ENCODE measurements at places on chromosomes 3 and 15.

DNA sequence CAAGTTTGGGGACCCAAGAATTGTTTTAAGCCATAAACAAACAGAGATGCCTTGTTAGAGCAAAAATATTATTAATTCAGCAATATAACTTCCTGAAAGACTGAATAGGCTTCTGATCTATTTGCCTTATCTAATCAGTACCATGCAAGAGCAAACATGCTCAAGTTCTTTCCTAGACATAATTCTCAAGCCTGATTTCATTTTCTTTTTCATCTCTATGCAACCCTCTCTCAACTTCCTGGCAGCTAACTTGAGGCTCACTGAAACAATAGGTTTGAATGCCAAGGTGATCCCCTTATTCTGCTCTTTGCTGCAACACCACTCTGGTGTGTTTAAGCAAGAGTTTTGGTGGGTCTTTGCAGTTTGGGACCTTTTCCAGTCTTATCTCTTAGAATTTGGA lies 230.9 kb upstream of the CD96 start:
- DNase-seq = no peak

DNA sequence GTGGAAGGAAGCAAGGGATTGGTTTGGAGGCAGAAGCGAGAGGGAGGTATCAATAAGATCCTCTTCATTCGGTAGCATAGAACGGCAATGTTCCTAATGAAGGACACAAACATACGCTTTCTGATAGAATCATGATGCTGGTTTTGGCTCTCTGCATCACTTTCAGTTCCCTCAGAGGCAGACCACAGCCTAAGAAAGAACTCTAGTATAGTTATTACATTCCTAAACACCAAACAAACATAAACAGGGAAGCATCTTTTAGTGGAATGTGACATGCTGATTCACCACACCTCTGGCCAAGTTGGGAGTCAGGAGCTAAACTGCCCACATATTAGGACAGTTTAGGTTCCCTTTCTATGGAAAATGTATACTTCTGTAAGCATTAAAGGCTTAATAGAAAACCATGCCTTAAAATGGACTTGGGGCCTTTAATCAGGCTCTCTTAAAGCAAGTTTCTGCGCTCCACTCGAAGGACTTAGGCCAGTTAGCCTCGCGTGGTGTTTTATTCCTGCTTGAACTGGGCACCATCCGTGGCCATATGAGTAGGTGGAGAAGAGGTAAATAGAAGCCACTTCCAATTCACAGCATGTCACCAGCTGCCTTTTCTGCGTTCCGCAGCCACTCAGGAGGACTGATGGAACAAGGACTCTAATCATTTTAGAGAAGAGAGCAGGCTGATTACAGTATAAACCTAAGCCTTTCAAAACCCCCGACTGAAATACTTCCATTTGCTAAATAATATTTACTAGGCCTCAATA lies 53.7 kb downstream of the CD47 start:
- no peak for DNase-seq

DNA sequence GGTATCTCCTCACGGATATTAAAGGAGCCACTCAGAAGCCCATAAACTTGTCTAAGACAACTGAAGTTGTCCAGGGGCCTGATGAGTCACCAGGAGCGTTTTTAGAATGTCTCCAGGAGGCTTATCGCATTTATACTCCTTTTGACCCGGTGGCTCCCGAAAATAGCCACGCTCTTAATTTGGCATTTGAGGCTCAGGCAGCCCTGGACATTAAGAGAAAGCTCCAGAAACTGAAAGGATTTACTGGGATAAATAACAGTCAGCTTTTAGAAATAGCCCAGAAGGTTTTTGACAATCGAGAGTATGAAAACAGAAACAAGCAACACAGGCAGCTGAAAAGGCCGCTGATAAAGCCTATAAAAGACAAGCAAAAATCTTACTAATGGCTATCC lies 4.1 kb downstream of the DET1 start:
- DNase-seq = no peak

GRCh38 chr15:39350785-39351184 lies 230.1 kb upstream of the THBS1 start:
- no peak for DNase-seq

GRCh38 chr15:46127361-46127874 lies 492.6 kb downstream of the SQOR start:
- DNase-seq = no peak

- no peak for DNase-seq
Observed at GRCh38 chr3:69761896-69762767, 22.9 kb downstream of the MITF start.

GRCh38 chr3:55584716-55585368 lies 97.7 kb upstream of the WNT5A start:
- no peak for DNase-seq

GRCh38 chr3:127112796-127113570 lies 79.9 kb upstream of the PRR23E start:
- no peak for DNase-seq

- no peak for DNase-seq
Observed at GRCh38 chr15:67601073-67601472, 58.6 kb downstream of the MAP2K5 start.

DNA sequence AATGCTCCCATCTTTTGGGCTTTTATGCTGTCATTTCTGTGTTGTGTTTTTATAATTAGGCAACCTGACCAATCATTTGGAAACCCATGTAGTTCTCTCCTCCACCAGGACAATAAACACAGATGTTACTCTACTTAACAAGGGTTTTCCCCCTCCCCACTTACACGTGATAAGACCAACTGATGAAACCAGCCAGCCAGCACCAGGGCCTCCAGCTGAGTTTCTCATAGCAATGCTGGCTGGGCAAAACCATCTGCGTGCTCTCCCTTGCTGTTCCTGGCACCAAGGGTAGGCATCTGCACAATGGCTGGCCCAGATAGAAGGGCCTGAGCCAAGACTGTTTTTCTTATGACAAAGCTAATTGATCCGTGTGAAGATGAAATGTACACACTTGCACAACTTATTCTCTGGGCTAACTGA lies 310.4 kb downstream of the PLCL2 start:
- DNase-seq = peak; percentile 79

- no peak for DNase-seq
Observed at GRCh38 chr3:156840826-156841689, 14.9 kb downstream of the LEKR1 start.

DNA sequence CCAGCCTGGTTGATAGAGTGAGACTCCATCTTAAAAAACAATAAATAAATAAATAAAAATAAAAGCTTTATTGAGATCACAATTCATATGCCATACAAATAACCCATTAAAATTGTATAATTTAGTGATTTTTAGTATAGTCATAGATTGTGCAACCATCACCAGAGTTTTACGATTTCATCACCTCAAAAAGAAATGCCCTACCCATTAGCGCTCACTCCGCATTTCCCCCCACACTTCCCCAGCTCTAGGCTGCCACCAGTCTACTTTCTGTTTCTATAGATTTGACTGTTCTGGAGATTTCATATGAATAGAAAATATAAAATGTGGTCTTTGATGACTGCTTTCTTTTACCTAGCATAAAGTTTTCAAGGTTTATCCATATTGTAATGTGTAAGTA lies 57.0 kb downstream of the ARHGEF26 start:
- no peak for DNase-seq

DNA sequence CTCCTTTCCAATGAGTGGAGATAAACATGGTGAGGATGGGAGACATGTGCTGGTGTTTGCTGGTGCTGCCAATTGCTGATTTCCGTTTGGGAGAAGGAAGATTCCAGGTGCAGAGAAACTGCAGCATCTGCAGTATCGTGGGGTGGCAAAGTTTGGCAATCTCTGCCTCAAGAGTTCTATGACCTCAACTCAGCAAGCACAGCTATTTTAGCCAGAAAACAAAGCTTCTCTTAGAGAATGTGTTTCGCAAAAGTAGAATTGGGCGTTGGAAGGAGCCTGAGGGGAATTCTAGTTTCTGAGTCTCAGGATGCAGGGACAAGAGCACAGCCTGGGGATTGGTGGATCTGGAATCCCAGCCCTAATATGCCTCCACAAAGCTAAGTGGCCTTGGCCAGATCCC lies 18.2 kb upstream of the SHC4 start:
- no peak for DNase-seq

All from midbrain (tissue), 1 donor.